ENCODE measurements at places on chromosomes 7 and 10.

DNA sequence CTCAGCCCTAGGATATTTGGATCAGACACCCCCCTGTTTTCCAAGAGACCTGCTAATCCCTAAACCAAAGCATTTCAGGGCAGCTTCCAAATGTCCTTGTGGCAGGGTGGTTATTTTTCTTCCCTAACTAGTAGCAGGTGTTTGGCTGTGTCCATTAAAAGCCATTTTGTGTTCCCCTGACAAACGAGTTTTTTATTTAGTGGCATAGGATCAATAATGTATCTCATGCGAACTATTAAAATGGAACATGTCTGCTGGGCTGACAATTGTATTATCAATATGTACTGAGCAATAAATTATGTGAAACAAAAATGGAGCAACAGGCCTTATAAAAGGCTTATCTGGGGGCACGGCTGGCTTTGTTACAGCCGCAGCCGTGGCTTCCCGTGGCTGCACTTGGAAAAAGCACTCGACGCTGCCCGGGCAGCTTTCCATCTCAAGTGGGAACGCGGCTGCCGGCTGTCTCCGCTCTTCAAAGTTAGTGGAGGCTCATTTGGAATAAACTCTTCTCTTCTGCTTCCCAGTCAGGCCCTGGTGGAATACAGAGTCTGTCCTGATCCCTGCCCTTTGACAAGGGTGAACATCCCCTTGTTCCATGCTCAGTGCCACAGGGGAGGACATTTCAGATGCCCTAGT, 554.3 kb downstream of the TYW1 start:
- no peak for DNase-seq

DNA sequence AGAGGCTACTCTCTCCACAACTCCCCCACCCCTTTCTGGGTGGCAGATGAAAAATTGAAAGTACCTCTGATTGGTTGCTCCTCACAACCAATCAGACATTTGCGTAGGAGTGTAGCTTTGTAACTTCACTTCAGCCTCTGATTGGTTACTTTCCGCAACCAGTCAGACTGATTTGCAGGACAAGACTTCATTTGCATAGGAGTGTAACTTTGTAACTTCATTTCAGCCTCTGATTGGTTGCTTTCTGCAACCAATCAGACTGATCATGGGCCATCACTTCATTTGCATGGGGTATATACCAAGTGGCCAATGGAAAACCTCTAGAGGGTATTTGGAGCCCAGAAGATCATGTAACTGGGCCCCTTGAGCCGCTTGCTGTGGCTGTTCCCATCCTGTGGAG, 25.6 kb downstream of the CDNF start:
- no peak for DNase-seq

GRCh38 chr10:18566177-18566576, 85.2 kb downstream of the NSUN6 start:
- DNase-seq, result no peak

DNA sequence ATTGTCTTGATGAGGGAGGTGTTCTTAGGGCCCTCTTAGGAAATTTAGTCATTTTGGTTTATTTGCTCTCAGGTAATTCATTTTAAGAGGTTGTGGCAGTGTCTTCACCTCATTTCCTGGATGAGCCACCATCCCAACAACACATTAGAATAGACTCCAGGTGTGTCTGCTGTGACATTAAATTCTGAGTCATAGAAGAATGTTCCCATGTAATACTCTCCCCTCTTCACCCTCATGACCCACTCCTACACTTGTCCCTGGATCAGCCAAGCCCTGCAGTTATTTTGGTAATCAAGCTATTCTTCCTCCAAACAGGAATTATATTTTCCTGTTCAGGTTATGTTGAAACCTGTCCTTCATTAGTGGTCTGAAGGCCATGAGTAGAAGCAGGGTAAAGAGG, 944.1 kb downstream of the SORCS3 start:
- DNase-seq, result no peak

- no peak for DNase-seq
Measured at GRCh38 chr10:48633381-48634197, 28.7 kb upstream of the ARHGAP22 start.

DNA sequence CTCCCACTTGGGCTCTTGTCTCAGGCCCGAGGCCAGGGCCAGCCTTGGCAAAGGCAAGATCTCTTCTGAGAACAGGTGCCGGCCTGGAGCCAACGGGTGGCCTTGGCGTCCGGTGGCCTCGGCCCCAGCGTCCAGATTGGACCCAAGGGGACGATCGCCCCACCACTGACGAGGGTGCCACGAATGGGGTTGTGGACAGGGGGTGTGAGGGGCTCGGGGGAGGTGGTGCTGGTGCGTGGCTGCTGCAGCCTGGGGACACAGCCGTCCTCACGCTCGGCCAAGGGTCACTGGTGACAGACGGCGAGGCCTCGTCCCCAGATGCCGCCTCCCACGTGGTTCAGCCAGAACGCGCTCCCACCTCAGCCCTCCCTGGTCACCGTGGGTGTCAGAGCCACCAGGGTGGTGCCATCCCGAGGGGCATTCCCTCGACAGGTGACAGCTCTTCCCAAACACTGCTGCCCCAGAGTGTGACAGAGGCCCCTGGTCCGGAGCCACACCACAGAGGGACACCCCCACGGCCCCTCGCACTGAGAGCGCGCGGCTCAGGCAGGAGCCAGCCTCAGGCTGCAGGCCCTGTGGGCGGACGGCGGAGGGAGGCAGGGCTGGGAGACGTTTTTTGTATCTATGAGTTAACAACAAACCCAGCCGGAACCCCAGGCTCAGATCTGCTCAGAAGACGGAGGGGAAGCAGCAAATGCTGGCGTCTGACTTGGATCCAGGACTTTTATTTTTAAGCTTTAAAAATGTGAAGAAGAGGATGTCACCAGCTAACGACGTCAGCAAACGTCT, 18.5 kb upstream of the CFAP46 start:
- peak; percentile 56 for DNase-seq

- DNase-seq, result no peak
Measured at GRCh38 chr7:70094831-70095230, 496.6 kb downstream of the AUTS2 start.

DNA sequence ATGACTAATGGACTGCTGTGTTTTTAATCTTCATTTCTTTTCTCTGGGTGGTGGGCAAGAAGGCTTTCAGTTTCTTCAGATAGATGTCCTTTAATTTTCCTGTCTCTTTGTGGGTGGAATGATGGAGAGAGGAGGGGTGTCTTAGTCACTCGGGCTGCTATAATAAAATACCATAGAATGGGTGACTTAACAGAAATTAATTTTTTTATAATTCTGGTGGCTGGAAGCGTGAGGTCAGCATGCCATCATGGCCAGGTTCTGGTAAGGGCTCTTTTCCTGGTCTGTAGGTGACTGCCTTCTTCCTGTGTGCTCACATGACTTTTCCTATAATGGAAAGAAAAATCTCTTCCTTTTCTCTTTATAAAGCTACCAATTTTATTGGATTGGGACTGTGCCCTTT, 6.3 kb downstream of the RSBN1L start:
- no peak for DNase-seq

GRCh38 chr10:14306190-14306589, 24.5 kb downstream of the FRMD4A start:
- no peak for DNase-seq

- DNase-seq, result no peak
Measured at GRCh38 chr10:86598151-86598550, 56.2 kb upstream of the OPN4 start.

GRCh38 chr7:24830440-24831050, 73.3 kb upstream of the GSDME start:
- no peak for DNase-seq

DNA sequence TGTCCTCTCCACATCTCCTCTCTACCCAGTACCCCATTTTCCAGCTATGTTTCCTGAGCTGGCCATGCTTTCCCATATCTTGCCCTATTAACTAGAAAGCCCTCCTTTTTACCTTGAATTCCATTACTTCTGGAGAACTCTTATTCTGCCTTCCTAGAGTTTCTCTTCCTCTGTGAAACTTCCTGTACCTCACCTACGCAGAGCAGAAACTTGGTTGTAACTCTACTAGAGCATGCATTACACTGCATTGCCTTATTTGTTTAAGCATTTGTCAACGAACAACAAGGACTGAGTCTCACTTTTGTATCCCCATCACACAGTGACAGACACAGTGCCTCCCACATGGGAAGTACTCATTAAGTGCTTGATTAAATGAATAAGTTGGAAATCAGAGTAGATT, 36.4 kb downstream of the VCL start:
- no peak for DNase-seq

- DNase-seq, result no peak
Measured at GRCh38 chr7:103149808-103150180, 895 bp upstream of the NAPEPLD start.

GRCh38 chr10:78727728-78728127, 341.0 kb upstream of the ZMIZ1 start:
- DNase-seq, result no peak

DNA sequence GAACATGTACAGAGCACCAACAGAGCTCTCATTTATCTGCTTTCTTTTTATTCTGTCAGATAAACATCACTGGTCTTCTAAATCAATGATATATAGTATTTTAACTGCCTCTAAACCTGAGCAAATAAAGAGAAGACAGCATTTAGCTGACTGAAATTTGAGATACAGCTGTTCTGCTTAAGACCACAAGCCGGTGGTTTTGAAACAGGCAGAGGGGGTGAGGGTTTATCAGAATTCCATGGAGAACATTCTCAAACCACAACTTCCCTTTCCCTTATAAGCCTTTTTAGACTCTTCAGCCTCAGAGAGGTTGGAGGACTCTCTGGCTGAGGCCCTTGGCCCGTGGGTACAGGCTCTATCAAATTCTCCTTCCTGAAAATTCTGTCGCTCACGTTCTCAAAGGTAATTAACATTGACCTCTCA, 87.4 kb upstream of the RSU1 start:
- DNase-seq, result no peak

DNA sequence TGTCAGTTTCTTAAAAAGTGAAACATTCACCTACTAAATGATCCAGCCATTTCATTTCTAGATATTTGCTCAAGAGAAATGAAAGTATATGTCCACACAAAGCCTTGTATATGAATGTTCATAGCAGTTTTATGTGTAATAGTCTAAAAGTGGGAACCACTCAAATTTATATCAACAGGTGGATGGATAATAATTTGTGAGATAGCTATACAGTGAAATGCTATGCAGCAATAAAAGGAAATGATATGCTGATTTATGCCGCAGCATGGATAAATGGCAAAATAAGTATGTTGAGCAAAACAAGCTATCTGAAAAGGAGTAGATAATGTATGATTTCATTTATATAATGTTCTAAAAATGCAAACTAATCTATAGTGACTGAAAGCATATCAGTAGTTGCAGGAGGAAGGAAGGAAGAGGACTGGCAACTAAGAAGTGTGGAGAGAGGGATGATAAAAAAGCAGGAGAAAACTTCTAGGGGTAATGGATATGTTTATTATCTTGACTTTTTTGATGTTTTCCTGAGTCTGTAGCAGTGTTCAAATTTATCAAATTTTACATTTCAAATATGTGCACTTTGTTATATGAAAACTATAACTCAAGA, 80.6 kb downstream of the ABCB5 start:
- no peak for DNase-seq

- peak; percentile 69 for DNase-seq
Measured at GRCh38 chr7:74174606-74175082, 488 bp downstream of the EIF4H start.

DNA sequence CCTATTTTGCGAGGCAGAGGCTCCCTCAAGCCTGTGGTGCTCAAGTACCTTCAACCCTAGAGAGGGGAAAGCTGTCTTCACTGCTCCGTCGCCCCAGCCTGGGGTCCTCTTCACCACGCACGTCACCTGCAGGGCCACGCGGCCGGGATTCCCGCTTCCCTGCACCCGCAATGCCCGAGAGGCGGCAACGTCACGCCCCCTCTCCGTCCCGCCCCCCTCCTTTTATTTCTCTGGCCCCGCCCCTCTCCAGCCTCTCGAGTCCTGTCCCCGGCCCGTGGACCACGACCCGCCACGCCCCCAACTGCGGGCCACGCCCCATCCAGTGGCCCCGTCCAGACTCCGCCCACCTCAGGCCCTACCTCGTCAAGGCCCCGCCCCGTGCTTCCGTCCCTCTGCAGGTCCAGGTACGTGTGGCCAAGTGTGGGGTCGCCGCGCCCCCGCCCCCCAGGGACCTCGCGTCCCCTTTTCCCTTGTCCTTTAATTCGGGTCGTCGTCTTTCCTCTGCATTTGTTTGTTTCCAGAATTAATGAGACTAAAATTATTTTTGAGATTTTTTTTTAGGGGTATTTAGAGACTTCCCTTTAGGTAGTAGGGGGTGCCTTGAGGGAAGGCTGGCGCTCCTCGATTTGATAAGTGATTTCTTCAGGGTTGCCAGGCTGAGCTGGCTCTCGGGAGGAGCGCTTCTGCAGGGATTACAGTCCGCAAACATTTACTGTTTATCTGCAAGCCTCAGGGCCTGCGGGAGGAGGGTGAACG, 69.8 kb upstream of the BAIAP2L1 start:
- DNase-seq, result no peak

DNA sequence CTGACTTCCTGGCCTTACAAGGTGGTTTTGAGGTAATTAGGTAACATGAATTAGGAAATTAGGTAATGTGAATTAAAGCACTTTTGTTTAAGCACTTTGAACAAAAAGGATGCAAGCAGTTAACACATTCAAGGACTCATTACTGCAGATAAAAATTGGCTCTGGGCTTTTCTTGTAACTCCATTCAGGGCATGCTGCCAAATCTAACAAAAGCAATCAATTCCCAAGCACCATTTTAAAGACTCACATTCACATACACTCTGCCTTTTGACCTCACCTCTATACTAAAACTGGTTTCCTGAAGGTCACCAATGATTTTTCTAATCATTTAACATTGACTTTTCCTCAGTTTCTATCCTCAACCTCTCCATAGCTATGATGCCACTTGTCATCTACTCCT, 251.2 kb upstream of the RHOBTB1 start:
- no peak for DNase-seq

DNA sequence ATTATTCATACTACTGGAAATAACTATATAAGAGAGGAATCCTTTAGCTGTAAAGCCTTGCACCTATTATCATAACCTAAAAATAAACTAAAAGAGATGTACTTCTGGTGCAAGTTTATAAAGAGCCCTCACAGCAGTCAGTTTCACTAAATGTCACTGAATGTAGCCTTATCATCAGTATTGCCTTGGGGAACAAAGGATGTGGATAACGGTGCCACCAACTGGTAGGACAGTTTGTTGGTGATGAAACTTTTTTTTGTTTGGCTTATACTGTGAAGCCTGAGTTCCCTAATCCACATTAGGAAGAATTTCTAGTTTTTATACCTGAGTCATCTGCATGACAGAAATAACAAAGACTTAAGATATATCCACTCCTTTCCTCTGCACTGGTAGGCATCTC, 117.9 kb upstream of the COL1A2 start:
- no peak for DNase-seq

DNA sequence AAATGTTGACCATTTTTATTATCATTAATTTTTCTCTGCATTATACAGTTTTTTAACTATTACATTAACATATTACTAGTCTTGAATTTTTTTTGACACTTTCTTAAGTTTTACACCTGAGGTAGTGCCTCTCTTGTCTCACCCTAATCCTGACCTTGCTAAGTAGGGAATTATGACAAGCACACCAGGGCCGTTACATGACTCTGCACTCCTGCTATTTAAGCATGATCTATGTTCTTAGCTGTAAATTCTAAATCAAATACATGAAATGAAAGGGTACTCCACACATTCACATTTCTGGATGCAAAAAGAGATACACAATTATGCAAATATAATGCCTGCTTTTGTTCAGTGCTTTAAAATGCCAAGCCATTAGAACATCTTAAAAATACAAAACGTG, 23.6 kb downstream of the CPVL start:
- DNase-seq, result no peak

GRCh38 chr10:70456164-70456563, 14.7 kb upstream of the NODAL start:
- DNase-seq, result no peak

GRCh38 chr7:117362294-117362888, 39.5 kb upstream of the WNT2 start:
- DNase-seq, result no peak

GRCh38 chr10:48625826-48626134, 20.9 kb upstream of the ARHGAP22 start:
- DNase-seq, result no peak
